Testis (tissue), 5 donors: ENCODE measurements at places on chromosomes 5 and 9. TPM values are rescaled to one million over a fixed set of nuclear protein-coding genes. Genes with fewer than 3 reads are reported as not detected.

DNA sequence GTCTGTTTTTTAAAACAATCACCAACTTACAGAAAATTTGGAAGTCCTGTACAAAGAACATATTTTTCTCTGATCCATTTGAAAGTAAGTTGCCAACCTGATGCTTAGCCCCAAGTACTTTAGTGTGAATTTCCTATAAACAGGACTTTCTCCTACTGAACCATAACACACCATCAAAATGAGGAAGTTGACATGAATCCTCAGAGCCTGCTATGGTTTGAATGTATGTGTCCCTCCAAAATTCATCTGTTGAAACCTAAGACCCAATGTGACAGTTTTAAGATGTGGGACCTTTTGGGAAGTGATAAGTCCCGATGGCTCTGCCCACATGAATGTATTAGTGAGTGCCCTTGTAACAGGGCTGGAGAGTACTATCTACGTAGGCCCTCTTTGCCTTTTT is 6.4 kb upstream of the ACOT12 start:
- no peak overlapping the region for H3K27ac ChIP-seq
- no peaks in the 10 kb centered on the region for H3K27me3 ChIP-seq
- H3K36me3 ChIP-seq, result no peaks in the 10 kb centered on the region
- H3K4me1 ChIP-seq, result no peaks in the 10 kb centered on the region
- no peak overlapping the region for H3K4me3 ChIP-seq

GRCh38 chr5:9833871-9834270 is 203.7 kb upstream of the TAS2R1 start:
- no peaks in the 10 kb centered on the region for H3K4me1 ChIP-seq
- H3K27ac ChIP-seq, result no peak overlapping the region
- DNase-seq, result no peak
- H3K27me3 ChIP-seq, result no peaks in the 10 kb centered on the region

The DBH gene
- not detected for polyA plus RNA-seq

The IER5L gene
- polyA plus RNA-seq, result 4.8 TPM

DNA sequence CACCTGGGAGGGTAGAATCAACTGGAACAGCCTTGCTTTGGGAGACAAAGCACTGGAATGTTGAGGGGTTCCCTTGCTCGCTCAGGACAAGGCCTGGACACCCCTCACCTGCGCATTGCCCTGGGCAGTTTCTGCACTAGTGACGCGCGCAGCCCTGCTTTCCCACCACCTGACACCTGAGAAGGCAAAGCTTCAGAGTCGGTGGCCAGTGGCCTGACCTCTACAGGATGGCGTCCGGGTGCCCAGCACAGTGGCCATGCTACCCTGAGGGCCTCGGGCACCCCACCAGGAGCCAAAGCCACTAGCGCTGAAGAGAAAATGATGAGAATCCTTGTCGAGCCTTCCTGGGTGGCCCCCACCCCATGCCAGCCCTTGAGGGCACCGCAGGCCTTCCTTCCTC is 161.3 kb downstream of the OLFM1 start:
- H3K4me1 ChIP-seq, result no peaks in the 10 kb centered on the region
- no peak overlapping the region for H3K27ac ChIP-seq
- no peaks in the 10 kb centered on the region for H3K27me3 ChIP-seq
